ENCODE measurements at places on chromosomes 7 and 10.

- DNase-seq, result no peak
Measured at GRCh38 chr7:45236666-45237065, 79.1 kb downstream of the RAMP3 start.

DNA sequence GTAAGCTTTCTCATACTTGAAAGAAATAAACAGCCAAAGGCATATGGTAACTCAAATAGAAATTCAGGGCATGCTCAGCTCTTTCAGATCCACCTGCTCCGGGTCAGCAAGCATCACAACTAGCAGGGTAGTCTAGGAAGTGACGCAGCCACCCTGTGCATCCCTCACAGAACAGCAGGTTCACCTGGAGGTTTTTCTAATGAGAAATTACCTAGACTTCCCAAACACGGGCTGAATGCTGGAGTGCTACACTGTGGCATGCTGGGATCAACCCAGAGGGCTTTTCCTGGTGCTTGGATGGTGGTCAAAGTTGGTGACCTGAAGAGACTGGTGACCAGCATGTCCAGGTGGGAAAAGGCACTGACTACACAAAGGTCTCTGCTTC lies 66.8 kb upstream of the DNAJB6 start:
- no peak for DNase-seq

DNA sequence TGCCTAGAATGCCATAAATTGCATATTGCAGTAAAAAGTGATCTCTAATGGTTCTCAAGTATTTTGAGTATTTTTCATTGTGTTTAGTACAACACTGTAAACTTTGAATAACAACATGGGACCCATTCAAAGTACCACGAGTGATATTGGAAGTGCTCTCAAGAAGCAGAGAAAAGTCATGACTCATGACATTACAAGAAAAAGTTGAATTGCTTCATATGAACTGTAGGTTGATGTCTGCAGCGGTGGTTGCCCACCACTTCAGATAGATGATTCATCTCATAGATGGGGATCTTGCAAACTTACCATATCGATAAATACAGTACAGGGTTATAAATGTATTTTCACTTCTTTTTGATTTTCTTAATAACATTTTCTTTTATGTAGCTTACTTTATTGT lies 33.9 kb downstream of the ENTPD1 start:
- DNase-seq, result no peak

GRCh38 chr7:77791956-77792355 lies 6.3 kb downstream of the TMEM60 start:
- DNase-seq, result no peak
